ENCODE measurements at places on chromosomes 5 and 9.

GRCh38 chr5:42520957-42521356 is 97.7 kb downstream of the GHR start:
- no peak for DNase-seq

GRCh38 chr5:126544087-126544740 is 50.8 kb downstream of the ALDH7A1 start:
- DNase-seq = no peak

- DNase-seq = peak; percentile 96
Observed at GRCh38 chr5:56142614-56143372, 90.3 kb downstream of the ANKRD55 start.

GRCh38 chr9:19512103-19512832 is 103.5 kb downstream of the ACER2 start:
- no peak for DNase-seq

DNA sequence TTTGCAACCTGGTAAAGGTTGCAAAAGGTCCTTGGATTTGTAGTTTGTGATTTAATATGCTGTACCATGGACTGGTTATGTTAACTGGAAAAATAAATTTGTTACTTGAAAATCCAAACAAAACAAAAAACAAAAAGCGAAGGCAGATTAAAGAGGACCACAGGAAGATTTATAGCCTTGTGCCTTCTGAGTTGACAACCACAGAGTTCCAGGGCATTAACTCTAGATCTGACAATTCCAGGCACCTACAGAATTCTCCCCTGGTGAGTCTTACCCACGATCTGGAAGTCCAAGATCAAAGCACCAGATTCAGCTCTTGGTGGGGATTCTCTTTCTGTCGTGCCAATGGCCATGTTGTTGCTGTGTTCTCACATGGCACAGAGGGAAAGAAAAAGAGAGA is 107.9 kb upstream of the SELENOP start:
- DNase-seq = no peak

- peak; percentile 60 for DNase-seq
Observed at GRCh38 chr5:131382407-131383395, 118.8 kb downstream of the CDC42SE2 start.

GRCh38 chr5:27216367-27216950 is 178.1 kb upstream of the CDH9 start:
- no peak for DNase-seq

DNA sequence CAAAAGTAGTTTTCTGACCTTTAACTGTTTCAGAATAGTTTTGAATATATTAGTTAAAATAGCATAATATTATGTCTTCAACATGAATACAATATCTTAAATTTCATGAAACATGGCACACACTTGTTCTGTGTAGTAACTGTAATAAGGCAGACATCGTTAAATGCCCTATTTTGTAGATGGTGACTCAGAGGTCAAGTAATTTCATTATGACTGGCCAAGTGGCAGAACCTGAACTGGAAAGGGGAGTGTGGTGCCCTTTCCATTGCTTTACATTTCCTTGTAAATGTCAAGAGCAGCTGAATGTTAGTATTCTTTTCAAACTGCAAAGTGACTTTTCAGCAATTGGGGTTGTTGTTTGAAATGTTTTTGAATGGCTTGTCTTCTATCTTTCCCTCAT is 201.2 kb upstream of the CDKN2B start:
- DNase-seq = peak; percentile 14

DNA sequence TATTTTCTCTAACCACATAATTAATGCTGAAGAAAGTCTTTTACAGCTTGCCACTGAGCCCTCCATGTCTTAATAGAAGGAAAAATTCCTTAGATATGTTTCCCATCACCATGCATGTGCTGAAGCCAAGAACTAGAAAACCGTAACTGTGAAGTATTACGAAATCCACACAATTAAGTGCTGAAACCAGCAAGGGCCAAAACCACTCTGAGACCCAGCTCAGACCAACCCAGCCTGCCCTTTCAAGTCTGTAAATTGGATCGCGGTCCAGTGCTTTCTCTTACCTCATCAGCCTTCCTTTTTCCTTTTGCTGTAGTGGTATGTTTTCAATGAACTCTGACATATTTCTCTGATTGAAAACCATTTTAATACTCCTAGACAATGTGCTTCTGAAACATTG is 26.3 kb downstream of the SEMA5A start:
- no peak for DNase-seq

DNA sequence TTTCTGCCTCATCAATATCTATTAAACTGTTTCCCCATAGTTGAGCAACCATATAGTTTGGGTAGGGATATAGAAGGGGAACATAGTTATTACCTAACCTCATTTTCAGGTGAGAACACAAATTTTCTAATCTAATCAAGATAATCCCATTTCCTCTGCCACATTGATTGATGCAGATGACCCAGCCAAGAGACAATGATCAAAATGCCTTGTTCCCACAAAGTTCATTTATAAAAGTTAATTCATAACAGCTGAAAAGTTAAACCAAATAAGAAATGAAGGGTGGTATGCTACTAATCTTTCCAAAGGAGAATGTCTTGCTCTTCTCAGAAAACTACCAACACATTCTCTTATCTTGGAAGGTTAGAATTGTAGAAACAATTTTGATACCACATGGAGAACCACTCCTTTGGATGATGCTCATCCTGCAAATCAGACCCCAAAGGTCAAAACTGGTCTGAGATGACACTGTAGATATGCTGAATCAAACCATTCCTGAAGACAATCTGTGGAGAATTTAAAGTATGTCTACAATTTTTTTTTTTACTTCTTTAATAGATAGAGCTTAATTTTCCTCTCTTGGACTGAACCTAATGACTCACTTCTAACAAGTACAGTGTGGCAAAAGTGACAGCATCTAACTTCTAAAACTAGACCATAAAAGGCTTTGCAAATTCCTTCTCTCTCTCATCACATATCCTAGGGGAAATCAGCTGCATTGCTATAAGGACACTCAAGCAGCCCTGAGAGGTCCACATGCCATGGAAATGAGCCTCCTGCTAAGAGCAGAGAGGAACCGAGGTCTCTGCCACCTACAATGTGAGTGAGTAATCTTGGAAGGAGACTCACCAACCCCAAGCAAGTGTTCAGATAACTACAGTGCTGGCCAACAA is 586.7 kb upstream of the TUSC1 start:
- DNase-seq = peak; percentile 83
